ENCODE measurements at places on chromosomes 3 and 15.

DNA sequence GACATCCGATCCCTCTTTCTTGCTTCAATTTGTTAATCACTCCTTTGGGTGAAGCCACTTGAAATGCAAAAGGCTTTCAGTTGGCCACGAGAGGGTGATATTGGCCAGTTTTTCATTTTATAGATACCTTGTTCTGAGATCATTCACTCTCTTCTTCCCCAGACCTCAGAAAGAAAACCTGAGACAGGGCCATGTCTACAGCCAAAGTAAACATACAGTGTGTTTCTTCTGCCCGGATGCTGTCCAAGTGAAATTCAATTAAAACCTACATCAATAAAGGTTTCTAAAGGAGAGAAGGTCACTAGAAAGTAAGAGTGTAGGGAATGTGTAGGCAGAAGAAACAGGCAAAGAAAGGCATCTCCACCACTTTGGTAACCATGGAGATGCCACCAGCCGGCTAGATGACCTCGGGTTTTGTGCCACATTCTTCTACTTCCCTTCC is 39.5 kb upstream of the FMN1 start:
- DNase-seq, result peak; percentile 41

GRCh38 chr3:38367779-38368178 is 21.2 kb downstream of the XYLB start:
- DNase-seq, result no peak

GRCh38 chr15:94336817-94337467 is 105.6 kb downstream of the MCTP2 start:
- no peak for DNase-seq

GRCh38 chr15:91128016-91128415 is 28.0 kb downstream of the SV2B start:
- no peak for DNase-seq

GRCh38 chr15:71011503-71012155 is 103.6 kb upstream of the THSD4 start:
- peak; percentile 1 for DNase-seq

DNA sequence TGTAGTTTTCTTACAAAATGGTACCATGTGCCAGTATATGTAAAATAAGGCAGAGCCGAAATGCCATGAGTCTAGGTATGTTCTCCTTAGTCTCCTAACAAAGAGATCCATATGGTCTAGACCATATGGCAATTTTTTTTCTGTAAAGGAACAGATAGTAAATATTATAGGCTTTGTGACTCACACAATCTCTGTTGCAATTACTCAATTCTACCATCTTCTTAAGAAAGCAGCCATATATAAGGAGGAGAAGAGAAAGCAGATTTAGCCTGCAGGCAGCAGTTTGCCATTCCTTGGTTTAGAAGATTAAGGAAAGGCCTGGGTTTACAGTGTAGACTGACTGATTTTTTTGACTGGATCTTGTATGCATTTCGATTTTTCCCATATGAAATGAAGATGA is 16.3 kb upstream of the BBX start:
- no peak for DNase-seq

DNA sequence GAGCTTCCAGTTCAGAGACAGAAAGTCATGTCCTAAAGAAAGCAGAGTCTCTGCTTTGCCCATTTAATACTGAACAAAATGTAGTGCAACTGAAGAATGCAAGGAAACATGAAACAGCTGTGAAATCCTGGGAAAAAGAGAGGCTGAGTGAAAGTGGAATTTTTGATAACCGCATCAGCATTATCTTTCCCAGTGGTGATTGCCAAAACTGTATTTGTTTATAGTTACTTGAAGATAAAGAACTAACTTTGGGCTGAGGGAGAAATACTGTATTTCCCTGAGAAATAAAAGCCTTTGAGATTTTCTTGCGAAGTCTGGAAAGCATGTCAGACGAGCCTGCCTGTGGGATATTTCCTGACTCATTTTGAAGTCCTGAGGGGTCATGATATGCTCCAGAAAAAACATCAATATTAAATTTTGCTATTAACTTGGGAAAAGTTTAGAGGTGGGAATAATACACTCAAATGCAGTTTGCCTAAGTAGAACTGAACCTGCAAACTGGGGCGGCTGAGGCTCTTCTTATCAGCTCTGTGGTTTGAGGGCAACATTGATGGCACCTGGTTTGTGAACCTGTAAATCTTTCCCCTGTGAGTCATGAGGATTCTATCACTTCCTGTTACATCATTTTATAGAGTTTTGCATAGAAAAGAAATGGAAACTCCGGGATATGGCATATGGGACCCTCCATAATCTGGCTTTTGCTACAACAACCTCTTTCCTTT is 855.3 kb downstream of the MCTP2 start:
- DNase-seq, result no peak

- no peak for DNase-seq
Measured at GRCh38 chr15:67826717-67827561, 1.6 kb downstream of the SKOR1 start.

DNA sequence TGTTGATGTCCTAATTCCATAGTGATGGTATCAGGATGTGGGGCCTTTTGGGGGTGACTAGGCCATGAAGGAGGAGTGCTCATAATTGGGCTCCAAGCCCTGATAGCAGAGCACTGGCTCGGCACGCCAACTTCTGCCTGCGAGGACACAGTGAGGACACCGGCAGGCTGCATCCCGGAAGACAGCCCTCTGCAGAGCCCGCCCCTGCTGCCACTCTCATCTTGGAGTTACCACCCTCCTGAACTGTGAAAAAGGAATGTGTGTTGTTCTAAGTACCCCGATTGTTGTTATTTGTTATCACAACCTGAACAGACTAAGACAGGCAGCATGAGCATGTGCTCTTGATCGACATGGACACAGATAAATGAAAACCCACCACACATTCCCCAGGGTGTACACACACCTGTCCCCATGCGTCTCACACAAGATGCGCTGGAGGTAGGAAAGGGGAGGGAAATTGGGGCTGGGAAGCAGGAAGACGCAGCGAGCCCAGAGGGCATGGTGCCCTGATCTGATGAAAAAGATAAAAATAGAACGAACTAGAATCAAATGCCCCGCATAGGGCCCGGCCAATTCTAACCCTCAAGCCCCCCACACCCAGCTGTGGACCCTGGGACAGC is 40.1 kb downstream of the RPN1 start:
- DNase-seq, result no peak

- no peak for DNase-seq
Measured at GRCh38 chr15:57676585-57676984, 29.9 kb upstream of the POLR2M start.

DNA sequence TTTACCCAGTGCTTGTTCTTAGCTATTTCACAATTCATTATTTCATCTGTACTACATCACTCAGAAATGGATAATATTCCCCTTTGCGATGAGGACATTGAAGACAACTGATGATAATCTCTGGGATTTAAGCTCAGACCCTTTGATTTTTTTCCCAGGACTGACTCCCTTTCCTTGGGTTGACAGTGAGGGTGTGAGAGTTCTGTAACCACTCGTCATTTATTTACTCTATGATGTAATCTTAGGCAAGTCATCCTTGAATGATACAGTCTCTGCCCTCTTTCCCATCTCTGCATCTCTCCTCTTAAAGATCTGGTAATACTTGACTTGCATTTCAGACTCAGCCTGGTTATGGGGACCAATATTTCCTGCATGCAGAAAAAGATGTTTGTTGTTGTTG is 1041.7 kb downstream of the AGBL1 start:
- DNase-seq, result no peak

GRCh38 chr3:166877971-166878370 is 502.1 kb downstream of the ZBBX start:
- DNase-seq, result no peak

DNA sequence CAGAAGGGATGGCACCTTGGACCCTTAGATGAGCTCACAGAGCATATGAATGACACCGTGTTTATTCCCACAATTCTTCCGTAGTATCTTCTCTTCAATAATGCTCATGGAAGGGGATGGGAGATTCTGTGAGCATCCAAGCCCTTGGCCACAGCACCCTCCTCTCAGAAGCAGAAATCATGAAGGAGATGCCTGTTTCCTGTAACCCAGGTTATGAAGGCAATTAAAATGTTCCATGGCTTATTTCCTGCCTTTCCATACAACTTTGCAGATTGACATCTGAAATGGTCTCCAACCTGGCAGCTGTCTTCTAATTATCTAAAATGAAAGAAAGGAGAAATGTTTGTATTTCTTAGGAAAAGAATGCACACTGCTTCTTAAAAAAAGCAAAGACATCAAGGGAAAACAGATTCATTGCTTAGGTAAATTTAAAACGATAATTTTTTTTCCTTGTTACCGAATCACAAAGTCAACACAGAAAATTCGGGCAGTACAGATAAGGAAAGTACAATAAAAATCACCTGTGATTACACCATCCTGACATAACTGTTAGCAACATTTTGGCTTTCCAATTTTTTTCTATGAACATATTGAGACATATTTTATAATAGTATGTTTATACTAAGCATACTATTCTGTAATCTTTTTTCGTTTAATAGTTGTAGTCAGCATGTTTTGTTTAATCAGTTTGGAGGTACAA is 128.5 kb downstream of the SQOR start:
- DNase-seq, result no peak

GRCh38 chr3:50617096-50617791 is at the start of gene MAPKAPK3:
TSS of gene MAPKAPK3 (plus strand) at chr3:50617151. CDS start at chr3:50617566, 415 bp downstream.
- peak; percentile 43 for DNase-seq

GRCh38 chr15:66630801-66631351 is 65.1 kb upstream of the LCTL start:
- no peak for DNase-seq

GRCh38 chr3:49030321-49030720 is 1.1 kb upstream of the IMPDH2 start:
- DNase-seq, result no peak

GRCh38 chr15:69782809-69783208 is 314.9 kb downstream of the TLE3 start:
- DNase-seq, result no peak

GRCh38 chr15:72206677-72207000 is 9.1 kb upstream of the GRAMD2A start:
- DNase-seq, result no peak

GRCh38 chr3:177771780-177772179 is 574.5 kb upstream of the TBL1XR1 start:
- DNase-seq, result no peak

DNA sequence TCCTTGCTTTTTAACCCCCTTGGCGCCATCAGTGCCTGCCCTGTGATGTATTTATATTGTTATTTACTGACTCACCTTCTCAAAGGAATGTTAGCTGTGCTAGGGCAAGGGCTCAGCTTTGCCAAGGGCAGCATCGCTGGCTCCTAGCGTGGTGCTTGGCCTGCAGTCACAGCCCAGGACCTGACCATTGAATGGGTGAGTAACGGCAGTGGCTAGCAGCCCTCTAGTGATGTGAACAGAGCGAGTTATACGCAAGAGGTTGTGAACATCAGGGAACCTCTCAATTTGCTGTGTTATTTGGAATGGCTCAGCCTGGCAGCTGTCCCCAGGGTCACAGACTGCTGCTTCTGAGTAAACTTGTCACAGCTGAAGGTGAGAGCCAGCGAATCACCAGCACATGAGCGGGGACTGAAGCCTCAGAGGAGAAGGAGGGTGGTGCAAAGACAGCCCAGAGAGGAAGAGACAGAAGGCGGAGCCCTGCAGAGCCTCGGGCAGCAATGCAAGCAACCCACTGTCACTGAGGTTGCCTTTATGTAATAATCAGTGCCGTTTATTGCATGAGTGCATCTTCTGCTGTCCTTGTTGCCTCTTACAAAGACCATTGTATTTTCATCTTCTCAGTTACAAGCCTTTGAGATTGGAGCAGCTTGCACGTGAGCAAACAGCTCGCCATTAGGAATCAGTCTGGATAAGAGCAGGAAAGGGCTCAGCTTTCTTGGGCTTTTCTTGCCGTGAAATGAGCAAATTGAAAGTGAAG is 158.3 kb downstream of the SLCO3A1 start:
- DNase-seq, result peak; percentile 24

- no peak for DNase-seq
Measured at GRCh38 chr3:187340578-187340977, 27.6 kb upstream of the RTP4 start.

Data from activated CD4-positive, alpha-beta T cell treated with anti-CD3 and anti-CD28 coated beads, Interleukin-2, Interleukin-6, amounts not matched to agents 100 ng/mL and 50 ng/mL, durations not matched to agents 16 hours and 8 hours (primary cell).